Testis (tissue), 5 donors: ENCODE measurements at places on chromosomes 12 and 14. TPM values are rescaled to one million over a fixed set of nuclear protein-coding genes. Genes with fewer than 3 reads are reported as not detected.

The LRTM2 gene
- total RNA-seq: 0.43 TPM

DNA sequence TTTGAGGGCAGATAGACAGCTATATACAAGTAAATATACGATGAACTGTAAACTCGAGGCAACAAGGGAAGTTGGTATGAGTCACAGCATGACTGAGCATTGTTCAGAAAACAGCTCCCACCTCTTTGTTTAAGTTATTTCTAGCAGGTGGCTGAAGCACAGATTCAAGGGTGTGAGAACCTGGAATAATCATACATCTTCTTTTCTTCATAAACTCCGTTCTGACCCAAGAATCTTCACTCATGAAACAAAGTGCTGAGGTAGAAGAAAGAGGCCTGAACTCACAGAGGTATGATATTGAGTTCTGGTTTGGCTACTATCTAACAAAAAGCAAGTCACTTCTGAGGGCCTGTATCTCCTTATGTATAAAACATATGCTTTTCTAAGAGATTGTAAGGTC, 364.1 kb upstream of the KITLG start:
- DNase-seq: no peak

GRCh38 chr12:108712165-108712924, 19.0 kb downstream of the CORO1C start:
- no peak for DNase-seq

DNA sequence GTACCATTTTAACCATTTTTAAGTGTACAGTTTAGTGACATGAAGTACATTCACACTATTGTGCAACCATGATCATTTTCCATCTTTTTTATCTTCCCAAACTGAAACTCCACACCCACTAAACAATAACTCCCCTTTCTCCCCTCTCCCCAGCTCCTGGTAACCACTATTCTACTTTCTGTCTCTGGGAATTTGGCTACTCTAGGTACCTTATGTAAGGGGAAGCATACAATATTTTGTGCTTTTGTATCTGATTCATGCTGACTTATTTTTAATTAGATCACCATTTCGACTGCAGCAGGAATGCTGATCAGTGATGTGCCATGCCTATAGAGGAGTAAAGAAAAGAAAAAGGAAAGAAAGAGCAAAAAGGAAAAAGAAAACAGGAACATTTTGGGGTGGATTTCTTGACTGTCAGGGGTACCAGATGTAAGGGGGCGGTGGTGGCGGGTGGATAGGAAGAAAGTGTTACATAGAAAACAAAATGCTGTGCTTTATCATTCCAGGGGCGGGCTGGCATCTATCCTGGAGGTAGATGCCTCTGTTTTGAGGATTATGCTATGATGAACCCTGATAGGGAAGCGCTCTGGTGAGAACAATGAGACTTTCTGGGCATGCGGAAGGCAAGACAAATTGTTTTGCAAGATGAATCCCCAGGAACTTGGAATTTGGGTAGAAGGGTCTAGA, 45.2 kb upstream of the CTDSP2 start:
- DNase-seq: no peak
